ENCODE measurements at places on chromosomes 4 and X.

GRCh38 chrX:135497736-135498135 is 22.7 kb upstream of the INTS6L start:
- no peak for DNase-seq

GRCh38 chrX:87582453-87582852 is 64.9 kb downstream of the KLHL4 start:
- DNase-seq: no peak

DNA sequence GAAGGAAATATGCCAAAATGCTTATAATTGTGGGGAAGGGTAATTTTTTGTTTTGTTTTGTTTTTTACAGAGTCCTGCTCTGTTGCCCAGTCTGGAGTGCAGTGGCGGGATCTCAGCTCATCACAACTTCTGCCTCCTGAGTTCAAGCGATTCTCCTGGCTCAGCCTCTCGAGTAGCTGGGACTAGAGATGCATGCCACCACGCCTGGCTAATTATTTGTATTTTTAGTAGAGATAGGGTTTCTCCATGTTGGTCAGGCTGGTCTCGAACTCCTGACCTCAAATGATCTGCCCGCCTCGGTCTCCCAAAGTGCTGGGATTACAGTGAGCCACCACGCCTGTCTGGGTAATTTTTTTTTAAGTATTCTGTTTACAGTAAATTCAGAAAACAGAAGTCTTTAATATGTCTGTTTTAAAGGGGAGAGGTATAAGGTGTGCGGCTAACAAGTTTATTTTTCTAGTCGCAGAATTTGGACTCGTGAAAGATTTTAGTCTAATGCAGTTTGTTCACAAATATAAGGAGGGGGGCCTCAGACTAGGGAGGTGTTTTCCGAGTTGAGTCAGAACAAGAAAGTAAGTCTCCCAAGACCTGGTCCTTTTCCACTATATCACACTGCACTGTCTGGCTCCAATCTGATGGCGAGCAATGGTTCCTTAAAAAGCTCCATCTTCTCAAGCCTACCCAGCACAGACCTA is 1.5 kb downstream of the ACSL1 start:
- no peak for DNase-seq

- DNase-seq: no peak
Measured at GRCh38 chr4:123939621-123940020, 543.0 kb downstream of the SPRY1 start.

DNA sequence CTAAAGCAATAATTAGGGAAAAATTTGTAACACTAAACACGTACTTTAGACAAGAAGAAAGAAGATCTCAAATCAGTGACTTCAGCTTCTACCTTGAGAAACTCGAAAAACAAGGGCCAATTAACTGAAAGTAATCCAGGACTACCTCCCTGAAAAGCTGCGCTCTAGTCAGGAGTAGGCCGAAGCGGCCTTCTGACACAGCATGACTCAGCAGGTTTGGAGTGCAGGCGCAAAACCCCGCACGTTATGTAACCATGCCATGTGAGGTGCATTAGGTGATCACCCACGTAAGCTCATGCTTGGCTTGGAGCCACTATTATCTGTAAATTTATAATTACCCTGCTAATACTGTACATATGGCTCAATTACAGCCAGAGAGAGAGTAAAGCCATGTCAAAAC is 52.8 kb upstream of the CCDC149 start:
- no peak for DNase-seq

GRCh38 chrX:136195247-136195646 is 47.9 kb downstream of the FHL1 start:
- no peak for DNase-seq

Measured in activated CD4-positive, alpha-beta memory T cell treated with anti-CD3 and anti-CD28 coated beads, Interleukin-2, amount 10 ng/mL, durations not matched to agents 7 days and 5 days (primary cell).